ENCODE measurements at places on chromosomes 11 and 22.
A peak's percentile ranks its signal among the peaks of the same experiment; 100 is the strongest.

GRCh38 chr11:95443386-95443785 lies 212.4 kb upstream of the SESN3 start:
- no peak for DNase-seq

GRCh38 chr11:2482745-2483144 lies 37.9 kb downstream of the KCNQ1 start:
- no peak for DNase-seq

- no peak for DNase-seq
Measured at GRCh38 chr11:1130276-1131032, 27.3 kb upstream of the MUC5AC start.

DNA sequence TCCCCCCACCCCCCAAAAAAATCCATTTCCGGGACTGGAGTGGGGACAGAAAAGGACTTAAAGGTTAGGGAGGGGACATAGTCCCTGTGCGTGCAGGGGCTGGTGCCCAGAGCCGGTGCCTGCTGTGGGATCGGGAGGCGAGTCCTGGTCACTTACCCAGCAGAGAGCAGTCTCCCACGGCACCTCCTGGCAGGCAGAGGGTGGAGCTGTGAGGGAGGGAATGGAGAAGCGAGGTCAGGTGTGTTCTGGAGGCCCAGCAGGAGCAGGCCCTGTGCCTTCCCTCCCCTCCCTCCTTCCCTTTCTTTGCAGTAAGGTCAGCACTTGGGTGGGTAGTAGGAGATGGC lies 28.4 kb downstream of the SHANK3 start:
- DNase-seq, result no peak

DNA sequence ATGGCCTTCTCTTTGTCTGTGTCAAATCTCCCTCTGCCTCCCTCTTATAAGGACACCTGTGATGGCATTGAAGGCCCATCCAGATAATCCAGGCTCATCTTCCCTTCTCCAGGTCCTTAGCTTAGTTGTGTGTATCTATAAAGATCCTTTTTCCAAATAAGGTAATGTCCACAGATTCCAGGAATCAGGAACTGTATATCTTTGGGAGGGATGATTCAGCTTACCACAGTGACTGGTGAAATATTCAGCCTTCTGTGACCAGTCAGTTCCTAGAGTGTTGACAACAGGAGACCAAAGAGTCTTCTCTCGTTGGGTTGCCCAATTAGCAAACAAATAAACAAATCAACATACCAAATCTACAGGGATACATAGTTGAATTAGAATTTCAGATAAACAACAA lies 175.8 kb downstream of the MPPED1 start:
- DNase-seq, result peak; percentile 11

- no peak for DNase-seq
Measured at GRCh38 chr11:76649851-76650372, 20.6 kb downstream of the LRRC32 start.

GRCh38 chr11:133997554-133997953 lies 40.8 kb upstream of the IGSF9B start:
- no peak for DNase-seq

DNA sequence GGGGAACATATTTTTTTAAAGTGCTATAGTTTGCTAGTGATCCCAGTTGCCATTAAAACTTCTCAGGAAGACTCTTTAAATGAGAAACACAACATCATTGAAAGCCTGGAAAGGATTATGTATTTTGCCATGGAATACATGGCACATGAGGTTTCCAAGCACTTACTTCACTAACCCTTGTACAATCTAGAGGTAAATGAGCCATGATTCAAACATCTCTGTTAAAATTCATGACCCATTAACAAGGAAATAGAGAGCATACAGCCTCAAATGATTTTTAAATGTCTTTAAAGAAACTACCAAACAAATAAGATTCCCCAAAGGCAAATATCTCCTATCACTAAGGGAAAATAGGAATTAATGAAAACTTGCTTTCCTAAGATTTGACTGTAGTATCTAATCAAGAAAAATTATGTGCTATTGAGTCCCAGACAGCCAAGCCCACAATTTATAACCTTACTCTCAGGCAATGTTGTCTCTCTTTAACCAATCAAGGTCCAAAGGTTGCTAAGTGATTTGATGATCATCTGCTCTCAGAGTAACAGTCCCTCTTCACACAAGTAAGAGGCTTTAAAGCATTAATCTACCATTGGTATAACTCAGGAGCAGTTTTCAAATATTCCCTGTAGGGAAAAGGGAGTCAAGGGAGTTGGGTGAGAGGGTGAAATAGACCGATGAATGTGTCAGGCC lies 92.0 kb upstream of the DDI1 start:
- DNase-seq, result no peak

- peak; percentile 23 for DNase-seq
Measured at GRCh38 chr11:67276781-67277230, 10.5 kb downstream of the GRK2 start.

Measured in cardiac muscle cell (in vitro differentiated cells and primary cell).